ENCODE measurements at places on chromosomes 7 and 10.

DNA sequence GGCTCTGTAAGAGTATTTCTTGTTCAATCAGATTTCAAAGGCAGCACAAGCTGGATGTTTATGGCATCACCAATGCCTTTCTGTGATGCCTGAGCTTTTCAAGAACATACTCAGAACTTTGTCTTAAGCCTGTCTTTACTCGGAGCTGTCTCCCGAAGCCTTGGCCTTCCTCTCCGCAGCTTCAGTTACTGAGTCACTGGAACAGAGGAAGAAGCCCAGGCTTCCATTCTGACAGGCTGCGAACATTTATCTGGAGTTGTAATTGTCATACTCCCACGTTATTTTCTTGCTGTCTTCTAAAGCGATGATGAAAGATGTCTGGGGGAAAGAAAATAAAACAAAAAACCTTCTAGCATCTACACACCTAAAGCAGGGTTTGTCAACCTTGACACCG, 43.9 kb downstream of the GRK5 start:
- no peak for DNase-seq

DNA sequence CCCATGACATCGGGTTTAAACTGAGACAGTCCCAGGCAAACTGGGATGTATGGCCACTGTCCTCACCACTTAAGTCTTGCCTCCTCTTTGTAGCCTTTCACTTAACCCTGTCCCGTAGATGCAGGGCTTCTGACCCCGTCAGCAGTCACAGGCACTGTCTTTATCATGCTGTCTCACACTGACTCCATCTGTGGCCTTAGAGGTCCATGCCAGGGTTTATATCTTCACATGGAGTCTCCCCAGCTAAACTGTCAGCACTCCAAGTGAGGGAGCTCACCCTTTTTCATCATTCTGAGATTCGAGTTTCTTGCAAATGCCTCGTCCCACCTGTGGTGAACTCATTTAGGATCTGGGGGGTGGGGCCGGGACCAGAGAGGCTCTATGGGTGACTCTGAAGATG, 2.8 kb downstream of the FKBP6 start:
- DNase-seq, result no peak

GRCh38 chr10:87560495-87561129, 55.9 kb downstream of the MINPP1 start:
- DNase-seq, result no peak

- DNase-seq, result no peak
Observed at GRCh38 chr10:71349406-71349805, 30.3 kb downstream of the SLC29A3 start.

DNA sequence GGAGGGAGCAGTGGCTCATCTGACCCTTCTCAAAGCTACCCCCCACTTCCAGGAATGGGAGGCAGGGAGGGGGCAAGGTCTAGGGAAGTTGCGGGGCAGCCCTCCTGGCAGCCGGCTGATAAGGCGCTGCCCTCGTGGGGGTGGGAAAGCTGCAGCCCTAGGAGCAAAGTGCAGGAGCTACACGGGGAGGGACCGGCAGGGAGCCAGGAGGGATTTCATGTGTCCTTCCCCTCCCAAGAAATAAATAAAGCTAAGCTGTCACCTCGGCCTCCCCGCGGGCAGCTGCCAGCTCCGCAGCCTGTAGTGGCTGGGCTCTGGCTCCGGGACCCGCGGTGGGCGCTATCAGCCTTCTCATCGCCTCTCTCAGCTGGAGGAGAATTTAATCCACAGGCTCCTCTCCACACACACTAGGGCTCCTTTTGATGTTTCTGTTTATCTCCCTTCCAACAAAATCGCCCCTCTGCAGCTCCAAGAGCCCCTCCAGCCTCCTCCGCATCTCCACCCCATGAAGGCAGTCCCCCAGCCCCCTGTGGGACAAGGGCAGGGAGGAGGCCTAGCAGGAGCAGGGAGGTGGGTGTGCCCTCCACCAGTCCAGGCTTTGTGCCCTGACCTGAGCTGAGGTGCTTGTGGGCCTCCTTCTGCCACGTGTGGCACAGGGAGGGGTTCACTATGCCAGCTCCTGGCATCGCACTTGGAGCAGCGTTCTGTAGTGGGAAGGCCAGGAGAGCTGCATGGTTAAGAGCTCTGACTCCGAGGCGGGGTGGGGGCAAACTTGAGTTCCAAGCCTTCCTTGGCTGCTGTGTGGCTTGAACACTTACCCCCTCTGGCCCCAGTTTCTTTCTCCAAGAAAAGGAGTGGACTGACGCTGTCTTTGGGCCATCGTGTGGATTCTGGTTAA, 80.5 kb downstream of the C10orf105 start:
- DNase-seq, result no peak

- no peak for DNase-seq
Observed at GRCh38 chr10:19791032-19791431, 25.2 kb upstream of the PLXDC2 start.

GRCh38 chr10:124010563-124011131, 82.8 kb downstream of the CHST15 start:
- no peak for DNase-seq

DNA sequence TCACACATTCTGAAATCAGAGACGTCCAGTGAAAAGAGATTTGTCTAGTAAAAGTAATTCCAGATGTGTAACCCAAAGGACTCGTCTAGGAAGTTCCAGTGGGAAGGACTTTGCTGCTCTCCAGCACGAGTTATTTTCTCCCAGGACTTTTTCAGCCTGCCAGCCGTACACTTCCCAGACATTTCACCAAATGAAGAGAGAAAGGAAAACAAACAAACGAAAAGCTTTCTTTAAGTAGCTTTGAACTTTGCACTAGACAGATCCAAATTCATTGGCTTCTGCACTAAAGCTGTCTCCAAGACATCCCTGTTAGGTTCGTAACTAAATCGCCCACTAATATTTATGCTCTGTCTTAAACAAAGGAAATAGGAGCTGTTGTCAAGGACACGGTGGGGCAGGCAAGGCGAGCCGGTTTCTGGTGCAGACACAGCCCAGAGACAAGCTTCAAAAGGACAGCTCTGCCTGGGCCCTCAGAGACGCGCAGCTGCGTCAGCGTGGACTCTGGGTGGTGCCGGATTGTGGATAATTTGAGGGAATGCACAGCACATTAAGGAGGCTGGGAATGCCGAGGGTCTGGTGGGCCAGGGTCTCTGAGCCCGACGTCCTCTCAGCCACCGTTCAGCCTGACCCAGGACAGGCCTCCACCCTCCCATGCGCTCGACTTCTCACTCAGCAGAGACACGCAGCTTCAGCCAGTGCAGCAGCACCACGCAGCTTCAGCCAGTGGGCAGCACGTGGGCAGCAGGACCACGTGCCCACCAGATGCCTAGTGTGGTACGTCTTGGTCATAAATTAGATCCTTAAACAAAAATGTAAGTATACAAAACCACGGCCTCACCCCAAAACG, 64.1 kb upstream of the INSIG1 start:
- DNase-seq, result no peak

DNA sequence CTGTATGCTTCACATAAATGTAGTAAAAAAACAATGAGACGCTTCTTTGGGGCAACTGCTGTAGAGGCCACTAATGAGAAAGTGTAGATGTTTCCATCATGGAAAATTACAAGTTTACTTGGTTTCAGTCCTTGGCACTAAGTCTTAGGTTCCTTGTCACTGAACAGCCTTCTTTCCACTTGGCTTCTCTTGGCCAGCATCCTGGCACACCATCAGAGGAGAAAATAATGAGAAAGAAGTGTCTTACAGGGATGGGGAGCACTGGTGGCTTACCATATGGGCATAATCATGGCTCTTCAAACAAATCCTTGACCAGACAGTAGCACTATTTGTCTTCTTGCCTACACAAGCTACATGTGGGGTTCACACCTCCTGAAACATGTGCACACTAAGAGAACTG, 22.5 kb upstream of the SH3PXD2A start:
- DNase-seq, result no peak

DNA sequence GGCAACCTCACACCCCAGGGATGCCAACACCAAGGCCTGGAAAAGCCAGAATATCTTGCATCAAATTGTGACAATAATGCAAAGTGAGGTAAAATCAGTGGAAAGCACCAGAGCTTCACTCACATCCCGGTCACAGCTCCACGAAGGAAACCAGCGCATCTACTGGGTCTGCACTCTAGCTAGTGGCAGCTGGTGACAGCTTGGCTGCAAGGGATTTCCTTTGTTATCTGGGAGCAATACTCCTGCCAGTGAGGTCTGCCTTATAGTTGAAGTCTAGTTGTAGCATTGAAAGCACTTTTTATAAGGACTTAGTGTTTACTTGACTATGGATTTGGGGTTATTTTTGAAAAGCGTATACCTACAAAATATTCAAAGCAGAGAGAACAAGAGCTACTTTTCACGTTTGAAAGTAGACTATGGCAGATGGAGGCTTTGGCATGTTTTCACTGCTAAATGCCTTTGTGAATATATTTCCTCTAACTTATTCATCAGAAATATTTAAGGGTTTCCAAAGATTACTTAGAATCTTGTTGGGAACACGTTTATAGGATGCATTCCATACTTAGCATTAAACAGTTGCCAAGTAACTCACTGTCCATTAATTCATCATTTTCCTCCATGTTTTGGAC, 26.1 kb downstream of the WDFY4 start:
- no peak for DNase-seq

- no peak for DNase-seq
Observed at GRCh38 chr10:29917311-29917710, 142.1 kb downstream of the JCAD start.

- DNase-seq, result no peak
Observed at GRCh38 chr10:116121640-116122525, 151.1 kb downstream of the GFRA1 start.

GRCh38 chr10:24731942-24732341, 8.3 kb upstream of the ARHGAP21 start:
- no peak for DNase-seq

GRCh38 chr10:32050177-32050576, 6.0 kb downstream of the KIF5B start:
- no peak for DNase-seq

DNA sequence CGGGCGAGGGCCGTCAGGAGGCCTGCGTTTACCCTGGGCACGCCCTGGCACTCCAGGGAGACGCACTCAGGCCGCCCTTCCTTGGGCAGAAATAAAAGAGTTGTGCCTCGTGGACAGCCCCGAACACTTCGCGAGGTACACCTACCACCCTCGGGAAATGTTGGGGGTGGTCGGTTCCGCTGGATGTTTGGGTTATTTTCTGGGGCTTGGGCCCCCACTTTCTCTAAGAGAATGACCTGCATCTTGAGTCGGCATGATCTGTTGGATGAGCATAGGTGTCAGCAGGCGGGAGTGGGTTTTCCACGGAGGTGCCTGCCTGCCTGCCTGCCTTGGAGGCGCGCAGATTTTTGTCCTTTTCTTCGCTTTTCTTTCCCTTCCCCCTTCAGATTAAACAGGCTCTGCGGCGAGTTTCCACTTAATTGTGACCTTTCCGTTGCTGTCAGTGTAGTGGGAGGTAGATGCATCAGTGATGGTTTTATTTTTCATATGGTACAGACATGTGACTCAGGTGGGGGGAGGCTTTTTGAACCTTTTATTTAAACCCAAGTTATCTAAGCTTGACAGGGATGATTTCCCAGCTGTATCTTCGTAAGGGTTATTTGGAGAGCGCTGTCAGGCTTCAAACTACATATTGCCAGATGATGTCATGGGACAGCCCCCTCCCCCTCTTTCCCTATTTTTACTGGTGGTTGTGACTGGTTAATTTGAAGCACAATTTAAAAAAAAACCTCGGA, 661 bp downstream of the HECTD2 start:
- DNase-seq, result no peak

GRCh38 chr10:119772334-119772733, 46.5 kb downstream of the INPP5F start:
- no peak for DNase-seq

GRCh38 chr7:46349490-46349889, 428.4 kb upstream of the IGFBP3 start:
- no peak for DNase-seq

DNA sequence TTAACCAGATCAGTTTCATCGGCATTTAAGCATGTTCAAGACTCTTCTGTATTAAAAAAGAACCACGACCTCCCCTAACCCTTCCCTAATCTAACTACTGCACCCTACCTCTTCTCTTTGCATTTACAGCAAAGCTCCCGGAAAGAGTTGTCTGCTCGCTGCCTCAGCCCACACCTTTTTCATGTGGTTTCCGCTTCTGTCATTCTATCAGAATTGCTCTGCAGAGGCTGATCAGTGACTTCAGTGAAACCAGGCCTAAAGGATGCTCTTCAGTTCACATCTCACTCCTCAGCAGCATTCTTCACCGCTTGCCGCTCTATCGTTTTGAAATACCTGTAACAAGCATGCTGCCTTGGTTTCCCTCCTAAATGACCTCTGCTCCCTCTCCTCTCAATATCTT, 160.9 kb downstream of the SDK1 start:
- DNase-seq, result peak; percentile 49

DNA sequence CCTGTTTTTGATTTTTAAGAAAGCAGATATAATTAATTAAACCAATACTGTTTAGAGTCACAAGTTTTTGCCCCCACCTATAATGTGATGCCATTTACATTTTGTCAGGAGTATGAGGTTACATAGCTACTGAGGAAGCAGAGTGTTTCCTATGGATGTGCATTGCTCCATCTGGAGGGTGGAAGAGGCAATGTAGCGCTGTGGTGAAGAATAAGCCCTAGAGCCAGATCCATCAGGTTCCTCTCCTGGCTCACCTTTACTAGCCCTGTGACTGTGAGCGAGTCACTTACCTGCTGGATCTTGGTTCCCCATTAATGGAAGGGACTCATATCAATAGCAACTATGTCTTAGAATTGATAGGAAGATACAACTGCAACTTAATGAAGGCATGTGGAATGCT, 216.0 kb downstream of the GPAM start:
- DNase-seq, result no peak

DNA sequence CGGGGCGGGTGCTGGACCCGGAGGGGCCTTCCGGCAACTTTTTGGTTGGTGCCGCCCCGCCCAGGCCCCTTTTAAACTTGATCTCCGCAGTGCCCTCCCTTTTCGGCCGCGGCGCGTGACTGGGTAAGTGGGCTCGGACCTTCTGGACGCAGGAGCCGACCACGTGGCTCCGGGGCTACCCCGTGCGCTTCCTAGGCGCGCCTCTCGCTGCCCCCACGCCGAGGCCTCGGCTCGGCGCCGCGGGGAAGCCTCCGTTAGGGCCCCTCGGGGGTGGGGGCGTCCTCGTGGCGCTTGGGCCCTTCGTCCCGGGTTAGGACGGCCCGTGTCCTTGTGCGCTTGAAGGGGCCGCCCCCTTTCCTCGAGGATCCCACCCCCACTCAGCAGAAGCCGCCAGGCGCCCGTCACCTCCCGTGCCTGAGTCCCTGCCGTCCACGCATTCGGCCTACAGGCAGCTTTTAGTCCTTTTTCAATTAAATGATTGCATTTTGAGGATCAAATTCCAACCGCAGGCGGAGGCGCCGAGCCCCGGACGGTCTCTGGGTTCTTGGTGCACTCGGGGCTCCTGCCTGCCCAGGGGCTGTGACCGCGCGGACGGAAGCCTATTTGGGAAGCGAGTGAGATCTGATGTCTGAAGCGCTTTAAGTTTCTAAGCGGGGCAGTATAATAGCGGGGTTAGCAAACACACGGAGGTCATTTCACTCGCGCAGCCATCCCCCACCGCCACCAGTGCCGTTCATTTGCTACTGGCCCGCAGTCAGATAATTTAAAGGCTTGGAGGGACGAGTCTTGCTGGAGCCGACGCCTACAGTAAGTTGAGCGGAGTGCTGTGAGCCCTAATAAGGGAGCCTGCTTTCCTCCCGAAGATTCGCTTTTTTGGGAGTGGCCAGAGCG, 31.8 kb upstream of the TOMM7 start:
- DNase-seq, result peak; percentile 81

Data from stimulated activated CD4-positive, alpha-beta T cell treated with anti-CD3 and anti-CD28 coated beads, Interleukin-2, amount 100 ng/mL, for 48 hours (primary cell).